SHP77 (cell line): ENCODE measurements at places on chromosomes 11 and 22.
A peak's percentile ranks its signal among the peaks of the same experiment; 100 is the strongest.

- DNase-seq: no peak
Observed at GRCh38 chr22:47123006-47123826, 360.8 kb downstream of the TBC1D22A start.

DNA sequence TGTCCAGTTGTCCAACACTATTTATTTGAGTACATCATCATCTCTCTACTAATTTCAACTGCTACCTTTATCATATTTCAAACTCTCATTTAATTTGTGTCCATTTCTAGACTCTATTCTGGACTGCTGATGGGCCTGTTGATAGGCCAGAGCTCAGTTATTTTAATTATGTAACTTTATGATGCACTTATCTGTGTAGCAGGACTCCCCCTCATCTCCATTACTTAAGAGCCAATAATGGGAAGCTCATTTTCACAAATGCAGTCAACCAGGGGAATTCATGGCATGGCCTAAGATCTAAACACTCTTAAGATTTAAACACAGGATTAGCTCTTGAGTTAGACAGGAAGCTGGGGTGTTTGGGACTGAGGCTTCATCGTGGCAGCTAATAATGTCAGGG, 21.4 kb downstream of the KCNQ1OT1 start:
- no peak for DNase-seq

DNA sequence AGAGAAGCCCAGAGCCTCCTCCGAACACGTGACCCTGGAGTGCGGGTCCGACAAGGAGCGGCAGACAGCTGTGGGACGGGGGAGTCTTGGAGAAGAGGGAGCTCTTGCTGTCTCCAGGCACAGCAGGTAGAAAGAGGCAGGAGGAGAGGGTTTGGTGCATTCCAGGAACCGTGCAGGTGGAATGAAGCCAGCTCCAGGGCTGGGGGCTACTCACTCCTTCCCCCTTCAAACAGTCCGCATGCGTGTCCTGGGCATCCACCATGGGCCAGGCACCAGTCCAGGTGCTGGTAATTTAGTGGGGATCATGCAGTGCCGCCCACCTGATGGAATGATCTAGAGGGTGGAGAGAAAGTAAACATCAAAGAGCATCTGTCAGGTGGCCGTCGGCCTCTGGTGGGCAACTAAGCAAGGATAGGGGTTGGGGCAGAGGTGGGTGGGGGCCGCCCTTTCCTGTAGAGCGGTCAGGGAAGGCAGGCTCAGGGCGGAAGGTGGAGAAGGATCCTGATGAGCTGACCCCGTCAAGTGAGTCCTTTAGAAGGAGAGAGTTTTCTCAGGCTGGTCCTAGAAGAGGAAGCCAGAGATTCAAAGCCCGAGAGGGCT, 850.0 kb downstream of the TBC1D22A start:
- no peak for DNase-seq

DNA sequence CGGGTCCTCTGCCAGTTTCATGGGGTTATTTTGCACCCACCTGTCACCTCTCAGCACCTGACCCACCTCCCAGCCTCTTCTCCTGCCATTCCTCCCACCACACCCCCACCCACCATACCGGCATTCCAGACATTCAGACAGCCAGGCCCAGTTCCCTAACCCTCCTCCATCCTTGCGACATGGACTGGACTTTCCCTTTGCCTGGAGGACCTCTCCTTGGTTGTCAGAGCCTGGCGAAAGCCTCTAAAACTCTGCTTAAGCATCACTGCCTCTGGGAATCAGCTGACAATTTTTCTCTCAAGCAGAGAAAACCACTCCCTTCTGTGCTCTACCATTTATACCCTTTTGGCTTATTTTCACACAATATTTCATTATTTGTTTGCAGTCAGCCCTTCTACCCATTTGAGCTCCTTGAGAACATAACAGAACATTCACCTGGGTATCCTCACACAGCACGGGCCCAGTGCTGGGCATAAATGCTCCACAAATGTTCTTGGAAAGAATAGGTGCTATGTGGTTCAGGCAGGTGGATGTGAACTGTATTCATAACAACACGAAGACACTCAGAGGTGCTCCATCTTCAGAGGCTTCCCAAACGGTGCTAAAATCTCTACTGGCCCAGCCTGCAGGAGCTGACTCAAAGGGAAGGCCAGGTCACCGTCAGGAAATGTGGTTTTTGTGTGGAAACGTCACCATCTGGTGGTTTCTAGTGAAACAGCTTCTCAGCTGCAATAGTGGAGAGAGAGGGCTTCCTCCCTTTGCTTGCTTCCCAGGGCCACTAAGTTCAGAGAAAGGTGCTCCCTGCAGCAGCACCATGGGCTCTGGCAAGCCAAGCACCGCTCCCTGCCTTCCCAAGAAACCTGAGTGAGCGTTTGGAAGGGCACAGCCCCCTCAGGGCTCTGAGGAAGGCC, 10.4 kb downstream of the SPATA19 start:
- peak; percentile 27 for DNase-seq

DNA sequence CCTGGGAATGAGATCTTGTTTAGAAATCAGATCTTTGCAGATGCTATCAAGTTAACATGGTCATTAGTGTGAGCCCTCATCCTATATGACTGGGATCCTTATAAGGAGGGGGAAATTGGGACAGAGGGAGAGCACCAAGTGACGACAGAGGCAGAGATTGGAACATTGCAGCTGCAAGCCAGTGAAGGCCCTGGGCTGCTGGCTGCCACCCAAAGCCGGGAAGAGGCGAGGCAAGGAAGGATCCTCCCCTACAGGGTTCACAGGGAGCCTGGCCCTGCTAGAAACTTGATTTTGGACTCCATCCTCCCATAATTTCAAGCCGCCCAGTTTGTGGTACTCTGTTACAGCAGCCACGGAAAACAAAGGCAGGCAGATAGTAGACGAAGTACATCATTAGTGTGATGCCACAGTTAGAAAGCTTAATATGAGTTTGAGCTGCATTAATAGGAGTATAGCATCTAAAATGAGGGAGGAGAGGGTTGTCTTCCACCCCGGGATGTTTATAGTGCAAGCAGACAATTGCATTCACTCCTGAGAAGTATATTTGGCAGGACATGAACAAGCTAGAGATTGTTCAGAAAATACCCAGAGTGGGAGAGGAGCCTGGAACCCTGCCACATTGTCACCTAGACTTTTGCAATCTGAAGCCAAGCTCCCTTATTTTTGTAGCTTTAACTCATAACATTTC, 56.8 kb upstream of the CLMP start:
- no peak for DNase-seq

DNA sequence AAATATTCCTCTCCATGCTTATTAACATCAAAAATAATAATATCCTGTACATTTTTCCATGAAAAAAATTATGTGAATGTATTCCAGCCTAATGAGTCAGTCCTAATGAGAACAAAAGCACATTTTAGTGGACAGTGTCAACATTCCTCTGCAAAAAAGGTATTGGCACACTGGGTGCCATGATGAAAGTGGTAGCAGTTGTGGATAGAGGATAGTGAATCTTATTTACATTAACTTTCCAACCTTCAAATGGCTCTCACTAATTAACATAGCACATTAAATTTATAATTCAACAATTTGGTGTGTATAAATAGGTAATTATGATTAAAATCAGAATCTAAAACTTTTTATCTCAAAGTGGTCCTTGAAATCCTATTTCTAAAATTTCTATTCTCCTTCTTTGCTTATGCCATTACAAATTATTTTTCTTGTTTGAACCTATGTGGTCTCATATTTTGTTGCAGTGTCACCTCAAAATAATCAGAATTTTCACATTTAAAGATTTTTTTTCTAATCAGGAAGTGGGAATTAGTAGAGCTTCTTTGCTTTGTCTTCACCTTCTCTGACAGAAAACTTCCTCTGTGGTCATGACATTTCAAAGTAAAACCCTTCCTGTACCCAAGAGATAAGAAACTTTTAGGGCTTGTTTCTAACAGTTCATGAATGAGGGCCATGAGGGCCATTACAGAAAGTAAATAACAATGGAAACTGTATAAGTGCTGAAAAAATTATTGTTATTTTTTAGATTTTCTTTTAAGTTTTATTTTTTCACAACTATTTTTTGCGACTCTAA, 18.7 kb downstream of the SOX6 start:
- DNase-seq: no peak

DNA sequence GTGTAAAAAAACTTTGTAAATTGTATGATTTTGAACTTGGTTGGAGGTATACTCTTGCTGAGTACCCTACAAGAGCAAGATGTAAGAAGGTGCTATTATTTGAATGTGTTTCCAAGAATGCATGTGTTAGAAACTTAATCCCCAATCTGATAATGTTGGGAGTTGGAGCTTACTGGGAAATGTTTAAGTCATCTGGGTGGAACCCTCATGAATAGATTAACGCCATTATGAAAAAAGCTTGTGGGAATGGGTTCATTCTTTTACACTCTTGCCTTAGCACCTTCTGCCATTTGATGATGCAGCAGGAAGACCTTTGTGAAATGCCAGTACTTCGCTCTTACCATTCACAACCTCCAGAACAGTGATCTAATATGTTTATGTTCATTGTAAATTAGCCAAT, 498.3 kb downstream of the TMEM135 start:
- DNase-seq: no peak

GRCh38 chr11:107102692-107103477, 84.6 kb upstream of the GUCY1A2 start:
- peak; percentile 6 for DNase-seq

- DNase-seq: no peak
Observed at GRCh38 chr22:38610234-38610633, 40.3 kb upstream of the DMC1 start.

DNA sequence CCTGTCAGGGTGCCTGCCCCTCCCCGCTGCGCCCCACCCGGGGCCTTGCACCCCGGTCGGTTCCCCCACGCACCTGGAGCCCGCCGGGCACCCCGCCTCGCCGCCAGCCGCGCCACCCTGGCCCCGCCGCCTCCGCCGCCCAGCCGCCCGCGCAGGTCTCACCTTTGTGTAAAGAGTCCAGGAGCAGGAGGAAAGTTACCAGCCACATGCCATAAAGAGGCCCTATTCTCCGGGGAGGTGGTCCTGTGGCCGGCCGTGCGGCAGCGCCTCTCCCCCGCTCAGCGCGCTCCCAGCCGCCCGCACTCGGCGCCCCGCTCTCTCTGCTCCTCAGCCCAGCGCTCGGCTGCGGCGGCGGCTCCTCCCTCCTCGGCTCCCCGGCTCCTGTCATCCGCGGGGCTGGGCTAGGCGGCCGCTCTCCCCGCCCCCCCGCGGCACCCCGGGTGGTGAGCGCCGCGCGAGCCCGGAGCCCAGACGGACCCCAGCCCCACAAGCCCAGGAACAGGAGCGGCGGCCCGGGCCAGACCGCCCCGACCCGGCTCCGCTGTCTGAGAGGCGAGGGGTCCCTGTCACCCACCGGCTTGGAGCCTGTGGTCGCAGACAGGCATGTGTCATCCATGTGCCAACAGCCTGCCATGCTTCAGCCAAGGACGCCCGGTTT, at the start of gene DSCAML1:
Gene DSCAML1 (minus strand): TSS at position 345 of the 658 bp plus-strand sequence. CDS start 137 bp downstream, at position 208.
- no peak for DNase-seq

DNA sequence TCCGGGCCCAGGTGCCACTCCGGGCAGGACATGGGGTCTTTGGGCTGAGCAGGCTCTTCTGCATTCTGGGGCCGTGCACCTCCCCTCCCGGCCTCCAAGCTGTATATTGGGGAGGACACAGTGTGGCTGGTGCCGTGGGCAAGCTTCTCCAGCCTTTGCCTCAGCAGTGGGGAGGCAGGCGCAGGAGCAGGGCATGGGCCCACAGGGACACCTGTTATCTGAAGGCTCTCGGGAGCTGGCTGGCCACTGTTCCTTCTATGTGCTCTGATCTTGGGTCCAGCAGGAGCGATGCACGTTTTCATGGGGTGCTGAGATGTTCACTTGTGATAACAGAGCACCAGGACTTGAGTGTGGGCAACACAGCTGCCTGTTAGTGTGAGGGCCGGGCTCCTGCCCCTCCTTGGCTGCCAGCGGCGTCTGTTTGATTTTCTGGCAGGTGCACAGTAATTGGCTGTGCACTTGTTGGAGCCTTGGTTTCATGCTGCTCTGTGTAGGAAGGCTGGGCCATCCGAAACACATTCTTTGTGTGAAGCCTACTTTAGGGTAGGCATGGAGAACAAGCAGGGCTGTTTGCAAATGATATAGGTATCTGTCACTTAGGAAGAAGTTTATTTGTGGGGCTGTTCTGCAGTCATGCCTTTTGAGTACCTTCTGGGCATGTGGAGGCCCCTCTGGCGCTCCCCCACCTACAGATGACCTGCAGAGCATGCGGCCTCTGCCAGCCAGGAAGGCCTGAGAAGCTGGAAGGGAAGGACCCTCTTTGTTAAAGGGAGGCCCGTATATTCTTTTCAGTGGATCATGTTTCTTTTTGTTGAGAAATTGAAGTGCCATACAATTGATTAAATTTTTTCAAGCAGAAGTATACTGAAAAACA, 201.5 kb downstream of the TBC1D22A start:
- peak; percentile 93 for DNase-seq

DNA sequence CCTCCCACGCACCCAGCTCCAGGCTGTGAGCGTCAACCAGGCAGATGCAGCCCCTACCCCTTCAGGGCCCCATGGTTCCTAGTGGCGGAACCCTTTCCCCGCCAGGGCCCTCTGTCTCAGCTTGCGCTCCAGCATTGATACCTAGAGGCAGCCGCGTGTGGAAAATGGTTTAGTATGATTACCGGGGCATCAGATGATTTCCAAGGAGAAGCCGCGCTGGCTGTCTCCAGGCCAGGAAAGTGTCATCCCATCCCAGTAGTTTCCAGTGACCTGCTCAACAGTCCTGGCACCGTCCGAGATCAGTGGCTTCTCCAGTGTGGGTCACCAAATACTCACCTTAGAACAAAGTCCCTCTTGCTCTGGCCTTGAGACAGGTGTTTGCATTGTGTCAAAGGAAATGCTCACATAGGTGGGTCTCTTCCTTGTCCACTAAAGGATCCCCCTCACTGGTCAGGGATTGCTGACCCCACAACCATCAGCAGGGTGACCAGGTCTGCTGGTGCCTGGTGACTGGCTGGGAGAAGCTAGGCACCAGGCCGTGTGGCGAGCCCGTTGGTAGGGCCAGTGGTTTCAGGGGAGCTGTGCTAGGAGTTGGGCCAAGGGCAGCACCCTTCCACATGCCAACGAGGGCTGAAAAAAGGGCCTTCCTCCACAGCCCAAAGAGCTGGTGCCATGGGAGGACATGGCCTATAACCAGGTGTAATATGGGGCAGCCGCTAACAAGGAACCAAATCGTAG, 109.4 kb downstream of the MORC2 start:
- DNase-seq: no peak

- no peak for DNase-seq
Observed at GRCh38 chr11:121450401-121450800, 1.7 kb upstream of the SORL1 start.

DNA sequence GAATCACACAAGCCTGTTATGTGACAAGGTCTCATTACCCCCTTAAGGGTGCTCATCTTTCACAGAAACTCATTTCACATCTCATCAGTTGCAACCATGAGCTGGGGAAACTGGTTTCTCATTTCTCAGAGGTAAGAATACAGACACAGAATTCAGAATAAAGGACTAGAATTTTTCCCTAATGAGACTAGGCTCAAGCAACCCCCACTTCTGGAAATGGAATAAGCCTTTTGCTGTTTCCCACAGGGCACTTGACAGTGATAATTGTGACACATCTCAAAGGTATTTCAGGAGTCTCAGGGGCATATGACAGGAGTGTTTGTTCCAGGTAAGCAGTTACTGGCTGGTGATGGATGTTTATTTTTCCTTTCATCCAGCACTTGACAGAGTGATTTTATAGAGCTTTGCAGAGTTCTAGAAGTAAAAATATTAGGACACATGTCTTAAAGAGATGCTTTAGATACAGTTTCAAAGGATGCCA, 112.9 kb upstream of the DDI1 start:
- no peak for DNase-seq
